Activated T-helper 2 cell treated with anti-CD3 and anti-CD28 coated beads, Interferon-gamma antibody, Interleukin-2, Interleukin-4, amounts not matched to agents 10 μg/mL and 5 μg/mL and 100 μg/mL, durations not matched to agents 14 hours and 24 hours and 36 hours (primary cell): ENCODE measurements at places on chromosomes 2 and 18. TPM values are rescaled to one million over a fixed set of nuclear protein-coding genes. Genes with fewer than 3 reads are reported as not detected.

The BUB1 gene
- total RNA-seq: 68.4 and 74.4 TPM in 2 replicates

The EVX2 gene
- not detected in 2 replicates for total RNA-seq

DNA sequence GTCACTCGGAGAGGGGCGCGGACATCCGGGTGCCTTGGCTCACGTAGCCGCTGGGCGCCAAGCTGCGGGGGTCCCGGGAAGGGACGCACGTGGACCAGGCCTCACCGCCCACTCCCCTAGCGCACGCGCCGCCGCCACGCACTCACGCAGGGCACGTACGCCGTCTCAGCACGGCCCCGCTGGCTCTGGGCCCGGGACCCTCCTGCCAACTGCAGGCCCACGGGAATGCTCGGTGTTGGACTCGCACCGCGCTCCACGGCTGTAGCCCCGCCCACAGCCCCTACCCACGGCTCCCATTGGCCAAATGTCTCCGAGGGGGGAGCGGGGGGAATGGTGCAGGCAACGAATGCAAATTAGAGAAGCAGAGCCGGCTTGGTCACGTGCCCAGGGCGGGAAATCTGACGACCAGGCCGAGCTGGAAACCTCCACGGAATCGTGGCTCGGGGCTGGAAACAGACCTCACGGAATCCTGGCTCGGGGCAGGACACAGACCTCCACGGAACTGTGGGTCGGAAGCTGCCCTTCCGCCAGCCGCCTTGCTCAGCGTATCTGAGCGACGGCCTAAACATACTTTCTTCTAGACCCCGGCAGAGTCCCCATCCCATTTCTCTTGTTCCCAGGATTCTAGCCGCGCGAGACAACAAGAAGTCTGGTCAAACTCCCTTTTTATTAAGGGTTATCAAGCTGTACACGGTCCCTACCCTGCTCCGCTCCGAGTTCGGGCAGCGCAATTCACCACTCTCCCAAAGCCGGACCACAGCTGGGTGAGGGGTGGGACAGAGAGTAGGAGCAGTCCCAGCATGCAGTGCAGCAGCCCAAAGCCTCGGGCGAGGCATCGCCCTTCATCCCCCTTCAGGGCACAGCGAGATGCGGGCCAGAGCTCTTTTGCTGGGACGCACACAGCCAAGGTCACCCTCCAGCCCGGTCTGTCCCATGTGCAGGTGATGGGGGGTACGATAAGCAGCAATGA lies at the start of gene ABCB6:
ABCB6 (minus strand) TSS at position 227 of the 970 bp plus-strand sequence. CDS start 285 bp downstream, outside the sequence.
- DNase-seq: peak; percentile 81

DNA sequence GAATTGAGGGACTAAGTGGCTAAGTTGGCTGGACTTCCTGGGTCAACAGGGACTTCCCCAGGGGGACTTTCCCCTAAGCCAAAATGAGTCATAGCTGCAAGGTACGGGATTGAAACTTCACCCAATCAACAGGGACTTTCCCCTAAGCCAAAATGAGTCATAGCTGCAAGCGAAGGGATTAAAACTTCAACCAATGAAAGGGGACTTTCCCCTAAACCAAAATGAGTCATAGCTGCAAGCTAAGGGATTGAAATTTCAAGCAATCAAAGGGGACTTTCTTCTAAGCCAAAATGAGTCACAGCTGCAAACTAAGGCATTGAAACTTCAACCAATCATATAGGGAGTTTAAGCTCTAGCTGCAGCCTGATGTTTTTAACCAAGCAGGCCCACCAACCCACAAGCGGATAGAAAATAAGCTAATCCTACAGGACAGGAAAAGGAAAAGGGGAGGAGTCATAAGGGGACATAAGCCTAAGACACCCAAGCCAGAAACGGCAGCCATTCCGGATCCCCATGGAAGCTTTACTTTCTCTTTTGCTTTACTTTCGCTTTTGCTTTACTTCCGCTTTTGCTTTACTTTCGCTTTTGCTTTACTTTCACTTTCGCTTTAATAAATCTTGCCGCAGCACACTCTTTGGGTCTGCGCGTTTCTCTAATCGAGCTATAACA lies 1375.4 kb upstream of the CELF4 start:
- peak; percentile 54 for DNase-seq

DNA sequence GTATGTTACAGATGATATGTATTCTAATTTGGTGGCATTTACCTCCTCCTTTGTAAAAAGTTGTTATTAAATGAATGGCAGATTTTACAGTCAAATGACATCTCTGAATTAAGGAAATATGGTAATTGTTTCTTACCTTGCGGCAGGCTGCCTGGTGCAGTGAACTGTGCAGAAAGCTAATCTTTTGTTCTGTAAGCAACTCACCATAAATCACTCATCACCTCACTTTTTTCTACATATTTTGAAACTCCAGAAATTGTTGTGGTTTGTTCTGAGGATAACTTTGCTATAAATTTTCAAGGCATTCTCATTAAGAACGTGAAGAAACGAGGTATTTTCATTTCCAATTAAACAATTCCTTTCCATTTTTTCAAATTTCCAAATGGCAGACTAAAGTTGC lies 52.7 kb downstream of the ST6GAL2 start:
- DNase-seq: no peak

- no peak for DNase-seq
Observed at GRCh38 chr2:156429211-156429610, 7.0 kb upstream of the GPD2 start.

- DNase-seq: no peak
Observed at GRCh38 chr18:77055429-77056300, 76.9 kb downstream of the MBP start.

The ABCG5 gene
- total RNA-seq: 0.14 TPM in 2 replicates

The SH3RF3 gene
- total RNA-seq: 0.64 and 0.78 TPM in 2 replicates

The MOGAT1 gene
- total RNA-seq: 0.18 TPM in 1 of 2 replicates, not detected in the other

- DNase-seq: no peak
Observed at GRCh38 chr2:69381337-69381737, 5.7 kb downstream of the GFPT1 start.

The HAAO gene
- total RNA-seq: 5.1 and 5.8 TPM in 2 replicates

- no peak for DNase-seq
Observed at GRCh38 chr2:64104933-64105332, 39.3 kb downstream of the PELI1 start.

- DNase-seq: no peak
Observed at GRCh38 chr2:237253046-237253702, 160.8 kb downstream of the COL6A3 start.

DNA sequence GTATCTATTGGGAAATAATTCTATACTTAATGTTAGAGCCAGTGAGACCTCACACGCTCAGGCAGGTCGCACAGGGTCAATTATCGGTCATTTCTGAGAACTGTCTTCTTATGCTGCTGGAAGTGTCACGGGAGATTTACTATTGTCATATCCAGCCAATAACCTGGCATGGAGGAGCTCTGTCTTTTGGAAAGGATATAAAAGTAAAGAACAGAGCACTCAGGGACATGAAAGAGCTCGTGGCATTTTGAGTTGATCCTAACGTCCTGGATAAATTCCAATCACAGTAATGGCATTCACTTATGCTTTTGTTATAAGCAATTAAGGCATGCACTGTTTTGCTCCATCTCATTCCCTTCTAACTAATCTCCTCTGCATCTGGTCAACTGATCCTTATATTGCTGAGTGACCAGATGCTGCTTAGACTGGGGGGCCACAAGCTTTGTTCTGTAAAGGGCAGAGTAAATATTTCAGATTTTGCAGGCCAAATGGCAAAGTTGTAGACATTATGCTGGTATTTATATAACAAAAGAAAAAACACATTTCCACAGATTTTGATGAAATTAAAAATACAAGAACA lies 453.5 kb upstream of the SMIM21 start:
- no peak for DNase-seq

GRCh38 chr2:9463698-9464034 lies 10.7 kb upstream of the IAH1 start:
- DNase-seq: no peak

GRCh38 chr2:178530131-178530530 lies 49.9 kb downstream of the PLEKHA3 start:
- no peak for DNase-seq

DNA sequence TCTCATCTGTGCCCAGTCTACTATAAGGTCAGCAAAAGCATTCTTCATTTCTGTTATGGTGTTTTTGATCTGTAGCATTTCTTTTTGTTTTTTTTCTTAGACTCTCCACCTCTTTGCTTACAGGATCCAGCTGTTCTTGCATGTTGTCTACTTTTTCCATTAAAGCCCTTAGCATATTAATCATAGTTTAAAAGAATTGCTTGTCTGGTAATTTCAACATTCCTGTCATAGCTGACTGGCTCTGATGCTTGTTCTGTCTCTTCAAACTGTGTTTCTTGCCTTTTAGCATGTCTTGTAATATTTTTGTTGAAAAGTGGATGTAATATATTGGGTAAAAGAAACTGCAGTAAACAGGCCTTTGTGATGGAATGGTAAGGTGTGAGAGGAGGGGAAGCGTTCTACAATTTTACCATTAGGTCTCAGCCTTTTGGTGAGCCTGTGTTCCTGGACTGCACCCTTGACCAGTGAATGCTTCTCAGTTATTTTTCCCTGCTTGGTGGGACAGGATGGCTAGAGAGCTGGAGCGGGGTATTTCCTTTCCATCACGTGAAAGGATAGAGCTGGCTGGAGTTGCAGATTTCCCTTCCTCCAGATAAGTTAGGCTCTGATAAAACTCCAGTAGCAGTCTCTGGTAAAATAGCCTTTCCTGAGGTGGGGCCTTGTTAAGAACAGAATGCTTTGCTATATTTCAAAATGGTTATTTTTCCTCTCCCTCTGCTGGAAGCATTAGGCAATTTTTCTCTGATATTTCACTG lies 65.4 kb downstream of the PLA2R1 start:
- DNase-seq: no peak

- no peak for DNase-seq
Observed at GRCh38 chr2:121004950-121005349, 269.3 kb downstream of the GLI2 start.

DNA sequence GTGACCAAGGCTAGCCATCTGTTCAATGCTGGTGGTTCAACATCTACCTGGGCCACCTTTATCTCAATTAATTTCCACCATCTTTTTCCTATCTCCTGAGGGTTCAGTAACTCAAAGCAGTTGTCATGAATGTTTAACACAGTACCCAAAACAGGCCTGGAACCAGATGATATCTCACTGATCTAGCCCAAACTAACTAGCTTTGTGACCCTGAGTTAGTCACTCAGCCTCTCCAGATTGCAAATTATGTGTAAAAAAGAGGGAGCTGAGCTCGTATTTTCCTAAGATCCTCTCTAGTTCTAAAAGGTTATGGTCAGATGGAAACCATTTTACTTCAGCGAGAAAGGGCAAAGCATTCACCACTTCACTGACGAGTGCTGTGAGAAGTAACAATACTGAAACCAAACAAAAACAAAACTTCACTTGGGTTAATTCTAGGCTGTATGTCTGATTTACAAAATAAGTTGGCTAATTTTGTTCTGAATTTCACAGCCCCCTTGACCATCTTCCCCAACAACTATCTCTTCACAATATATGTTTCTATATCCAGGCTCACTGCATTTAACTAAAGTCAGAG lies 14.8 kb downstream of the SPRED2 start:
- no peak for DNase-seq

The AKAIN1 gene
- total RNA-seq: not detected in 2 replicates

The SEPTIN10 gene
- total RNA-seq: 1.4 and 2.9 TPM in 2 replicates

- DNase-seq: no peak
Observed at GRCh38 chr18:23982155-23983079, 32.1 kb upstream of the TTC39C start.

DNA sequence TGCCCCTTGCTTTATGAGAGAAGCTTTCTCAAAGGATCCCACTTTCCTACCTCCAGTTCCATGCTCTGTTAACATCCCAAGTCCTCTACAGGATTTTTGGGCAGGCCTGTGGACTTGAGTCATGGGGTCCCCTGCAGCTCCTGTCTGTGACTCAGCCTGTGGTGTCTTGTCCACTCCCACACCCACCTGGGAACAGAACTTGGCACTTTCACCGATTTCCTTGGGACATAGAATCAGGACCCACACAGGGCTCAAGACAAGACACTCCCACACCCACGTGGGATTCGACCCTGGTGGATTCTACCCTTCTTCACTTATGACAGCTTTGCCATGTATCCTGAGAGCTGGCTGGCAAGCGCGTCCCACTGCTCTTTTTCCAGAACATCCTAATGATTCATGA lies 30.7 kb upstream of the HDAC4 start:
- no peak for DNase-seq

DNA sequence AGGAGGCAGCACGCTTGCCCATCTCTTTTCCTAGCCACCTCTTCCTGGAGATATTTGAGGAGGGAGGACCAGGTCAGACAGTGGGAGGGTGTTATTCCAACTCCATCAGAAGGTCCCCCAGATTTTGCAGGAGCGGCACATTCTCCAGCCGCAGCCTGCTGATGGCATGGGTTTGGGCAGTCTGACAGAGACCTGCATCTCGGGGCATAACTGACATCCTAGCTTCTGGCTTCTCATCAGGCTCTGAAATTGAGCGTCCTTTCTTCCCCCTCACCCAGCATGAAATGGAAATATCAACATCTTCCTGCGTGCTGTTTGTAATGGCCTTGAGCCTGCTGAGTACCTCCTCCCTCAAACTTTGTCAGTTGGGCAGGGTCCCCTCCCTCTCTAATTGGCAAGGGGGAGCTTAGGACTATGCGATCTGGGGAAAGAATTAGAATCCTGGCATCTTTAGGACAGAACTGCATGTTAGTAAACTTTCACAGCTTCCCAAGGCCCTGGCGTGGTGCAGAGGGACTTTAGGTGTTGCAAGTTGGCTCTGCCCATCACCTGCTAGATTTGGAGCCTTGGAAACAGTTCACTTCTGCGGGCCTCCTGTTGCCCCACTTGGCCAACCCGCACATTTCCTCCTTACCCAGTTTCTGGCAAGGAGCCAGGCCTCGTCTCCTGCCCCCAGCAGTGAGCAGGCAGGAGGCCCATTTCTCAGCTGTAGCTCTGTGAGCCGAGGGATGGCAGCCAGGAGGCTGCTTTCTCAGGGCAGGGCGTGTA lies 2.2 kb downstream of the ITM2C start:
- no peak for DNase-seq

DNA sequence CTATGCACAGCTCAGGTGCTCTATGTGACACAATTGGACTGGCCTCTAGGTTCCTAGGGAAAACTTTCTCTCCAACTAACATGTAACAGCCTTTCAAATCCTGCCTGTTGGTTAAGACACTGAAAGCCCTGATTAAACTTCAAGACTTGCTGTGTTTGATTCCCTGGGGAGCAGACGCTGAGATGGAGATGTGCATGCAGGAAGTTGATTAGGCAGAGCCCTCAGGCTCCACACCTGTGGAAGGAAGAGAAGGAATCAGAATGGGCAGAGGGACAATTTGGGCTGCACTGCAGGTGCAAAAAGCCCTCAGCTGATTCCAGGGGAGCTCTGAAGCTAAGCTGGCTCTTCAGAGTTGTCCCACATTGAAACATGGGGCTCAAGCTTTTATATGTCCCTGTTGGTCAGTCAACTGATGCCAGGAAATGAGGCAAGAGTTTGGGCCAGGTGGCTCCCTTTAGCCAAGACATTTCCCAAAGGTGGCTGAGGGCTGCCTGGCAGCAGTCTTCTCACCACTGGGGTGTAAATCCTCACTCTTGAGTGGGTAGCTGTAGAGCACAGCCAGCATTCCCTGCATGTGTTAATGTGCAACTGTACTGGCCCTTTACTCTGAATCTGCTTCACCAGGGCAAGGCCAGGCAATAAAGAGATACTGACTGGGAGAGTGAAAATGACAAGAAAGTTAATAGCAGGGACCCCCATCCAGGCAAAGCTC lies 199.5 kb upstream of the DDX18 start:
- no peak for DNase-seq

The ALLC gene
- total RNA-seq: not detected in 2 replicates
